ENCODE measurements at places on chromosomes 6 and 20. TPM values are rescaled to one million over a fixed set of nuclear protein-coding genes. Genes with fewer than 3 reads are reported as not detected.

Gene C20orf141
- not detected for total RNA-seq

Gene UCKL1
- 50.1 TPM for total RNA-seq

- DNase-seq: no peak
Measured at GRCh38 chr20:9886227-9886626, 47.4 kb upstream of the PAK5 start.

GRCh38 chr20:18739751-18740166 lies 73.8 kb upstream of the SCP2D1 start:
- no peak for DNase-seq

- no peak for DNase-seq
Measured at GRCh38 chr20:44850272-44850671, 35.2 kb upstream of the YWHAB start.

DNA sequence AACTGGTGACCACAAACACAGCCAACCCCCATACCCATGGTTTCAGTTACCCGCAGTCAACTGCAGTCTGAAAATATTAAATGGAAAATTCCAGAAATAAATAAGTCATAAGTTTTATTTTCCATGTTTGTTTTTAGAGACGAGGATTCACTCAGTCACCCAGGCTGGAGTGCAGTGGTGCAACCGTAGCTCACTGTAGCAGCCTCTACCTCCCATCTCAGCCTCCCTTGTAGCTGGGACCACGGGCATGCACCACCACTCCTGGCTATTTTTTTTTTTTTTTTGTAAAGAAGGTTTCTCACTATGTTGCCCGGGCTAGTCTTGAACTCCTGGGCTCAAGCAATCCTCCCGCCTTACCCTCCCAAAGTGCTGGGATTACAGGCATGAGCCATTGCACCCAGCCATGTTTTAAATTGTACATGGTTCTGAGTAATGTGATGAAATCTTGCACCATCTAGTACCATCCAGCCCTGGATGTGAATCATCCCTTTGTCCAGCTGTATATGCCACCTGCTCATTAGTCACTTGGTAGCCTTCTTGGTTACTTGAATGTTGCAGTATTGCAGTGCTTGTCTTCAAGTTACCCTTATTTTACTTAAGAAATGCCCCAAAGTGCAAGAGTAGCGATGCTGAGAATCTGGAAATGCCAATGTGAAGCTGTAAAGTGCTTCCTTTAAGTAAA lies 14.5 kb downstream of the CSNK2A1 start:
- no peak for DNase-seq

DNA sequence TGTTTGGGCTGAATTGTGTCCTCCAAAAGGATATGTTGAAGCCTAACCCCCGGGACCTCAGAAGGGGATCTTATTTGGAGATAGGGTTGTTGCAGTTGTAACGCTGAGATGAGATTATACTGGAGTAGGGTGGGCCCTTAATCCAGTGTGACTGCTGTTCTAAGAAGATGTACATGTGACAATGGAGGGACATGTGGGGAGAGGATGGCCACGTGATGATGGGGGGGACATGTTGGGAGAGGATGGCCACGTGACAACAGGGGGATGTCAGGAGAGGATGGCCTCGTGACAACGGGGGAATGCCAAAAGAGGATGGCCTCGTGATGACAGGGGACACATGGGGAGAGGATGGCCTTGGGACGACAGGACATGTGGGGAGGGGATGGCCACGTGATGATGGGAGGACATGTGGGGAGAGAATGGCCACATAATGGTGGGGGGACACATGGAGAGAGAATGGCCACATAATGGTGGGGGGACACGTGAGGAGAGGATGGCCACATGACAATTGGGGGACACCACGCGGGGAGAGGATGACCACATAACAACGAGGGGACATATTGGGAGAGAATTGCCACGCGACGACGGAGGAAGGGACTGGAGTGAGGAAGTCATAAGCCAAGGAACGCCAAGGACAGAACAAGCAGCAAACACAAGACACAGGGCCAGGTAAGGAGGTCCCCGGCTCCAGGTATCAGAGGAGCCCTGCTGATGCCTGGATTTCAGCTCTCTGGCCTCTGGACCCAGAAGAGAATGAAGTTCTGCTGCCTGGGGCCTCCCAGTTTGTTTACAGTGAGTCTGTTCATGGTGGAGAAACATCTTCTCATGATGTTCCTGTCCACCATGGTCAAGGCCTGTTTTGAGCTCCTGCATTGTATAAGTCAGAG lies 29.2 kb downstream of the SYNJ2 start:
- DNase-seq: no peak

GRCh38 chr6:166739117-166739975 lies 112.3 kb upstream of the RPS6KA2 start:
- no peak for DNase-seq

- DNase-seq: no peak
Measured at GRCh38 chr20:5220321-5221060, 93.7 kb downstream of the CDS2 start.
